ENCODE measurements at places on chromosomes 2 and 18. TPM values are rescaled to one million over a fixed set of nuclear protein-coding genes. Genes with fewer than 3 reads are reported as not detected.

ARHGEF33 gene
- total RNA-seq, result 2.2 TPM

DNA sequence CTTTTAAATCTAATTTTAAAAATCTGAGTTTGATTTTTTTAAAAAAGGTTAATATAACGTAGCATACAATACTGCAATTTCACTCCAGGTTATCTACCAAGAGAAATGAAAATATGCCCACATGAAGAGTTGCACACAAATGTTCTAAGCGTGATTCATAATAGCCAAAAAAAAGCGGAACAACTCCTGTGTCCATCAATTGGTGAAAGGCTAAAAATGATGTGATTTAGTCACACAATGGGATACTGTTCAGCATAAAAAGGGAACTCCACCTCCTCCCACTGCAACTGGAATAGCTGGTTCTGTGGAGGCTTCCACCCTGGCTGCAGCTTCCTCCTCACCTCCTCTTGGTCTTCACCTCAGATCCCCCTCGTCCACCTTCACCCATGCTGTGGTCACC is 132.8 kb downstream of the PIK3C3 start:
- no peaks in the 10 kb centered on the region for H3K4me1 ChIP-seq
- H3K27ac ChIP-seq, result no peak overlapping the region
- no peak overlapping the region for H3K4me3 ChIP-seq
- H3K36me3 ChIP-seq, result peaks cover 2% of the 10 kb centered on the region

GRCh38 chr2:148906124-148906523 is 31.1 kb downstream of the KIF5C start:
- H3K4me3 ChIP-seq, result no peak overlapping the region
- H3K36me3 ChIP-seq, result no peaks in the 10 kb centered on the region
- H3K27me3 ChIP-seq, result no peaks in the 10 kb centered on the region
- no peak overlapping the region for H3K27ac ChIP-seq
- no peaks in the 10 kb centered on the region for H3K4me1 ChIP-seq

DNA sequence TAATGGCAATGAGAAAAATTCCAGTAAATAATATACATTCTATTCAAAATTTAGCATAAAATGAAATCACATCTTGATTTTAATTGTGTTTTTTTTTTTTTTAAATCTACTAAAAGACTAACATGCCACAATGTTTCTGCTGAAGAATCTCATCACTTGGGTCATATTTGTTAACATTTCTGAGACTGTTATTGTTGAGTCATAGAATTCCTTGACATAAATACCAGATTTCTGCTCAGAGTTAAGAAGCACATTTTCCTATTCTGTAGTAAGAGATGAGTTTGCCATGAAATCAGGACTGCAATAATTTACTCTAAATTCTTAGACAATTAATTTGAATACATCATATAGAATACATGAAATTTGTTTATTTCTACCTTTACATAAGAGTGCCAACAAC is 154.9 kb upstream of the KYNU start:
- H3K4me1 ChIP-seq, result no peaks in the 10 kb centered on the region
- H3K27ac ChIP-seq, result no peak overlapping the region
- H3K27me3 ChIP-seq, result no peaks in the 10 kb centered on the region
- no peak overlapping the region for H3K4me3 ChIP-seq
- H3K36me3 ChIP-seq, result no peaks in the 10 kb centered on the region
- no peak for DNase-seq

DNA sequence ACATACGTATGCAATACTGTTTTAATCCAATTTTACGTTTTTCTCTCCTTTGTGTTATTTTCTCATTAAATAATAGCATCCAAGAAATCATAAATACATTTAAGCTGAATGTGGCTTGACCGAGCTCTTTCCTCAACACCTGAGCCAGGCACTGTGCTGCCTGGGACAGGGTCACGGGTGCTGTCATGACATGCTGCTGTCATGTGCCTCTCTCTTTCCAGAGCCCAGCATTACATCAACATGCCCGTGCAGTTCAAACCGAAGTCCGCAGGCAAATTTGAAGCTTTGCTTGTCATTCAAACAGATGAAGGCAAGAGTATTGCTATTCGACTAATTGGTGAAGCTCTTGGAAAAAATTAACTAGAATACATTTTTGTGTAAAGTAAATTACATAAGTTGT is 94.1 kb upstream of the LDLRAD4 start:
- H3K4me1 ChIP-seq, result no peaks in the 10 kb centered on the region
- H3K27me3 ChIP-seq, result no peaks in the 10 kb centered on the region
- DNase-seq, result no peak
- H3K36me3 ChIP-seq, result peaks cover 14% of the 10 kb centered on the region

Data from sigmoid colon (tissue), 7 donors.